ENCODE measurements at places on chromosomes 3 and 15.

- DNase-seq: no peak
Observed at GRCh38 chr3:128801779-128802380, 75.9 kb downstream of the RAB7A start.

DNA sequence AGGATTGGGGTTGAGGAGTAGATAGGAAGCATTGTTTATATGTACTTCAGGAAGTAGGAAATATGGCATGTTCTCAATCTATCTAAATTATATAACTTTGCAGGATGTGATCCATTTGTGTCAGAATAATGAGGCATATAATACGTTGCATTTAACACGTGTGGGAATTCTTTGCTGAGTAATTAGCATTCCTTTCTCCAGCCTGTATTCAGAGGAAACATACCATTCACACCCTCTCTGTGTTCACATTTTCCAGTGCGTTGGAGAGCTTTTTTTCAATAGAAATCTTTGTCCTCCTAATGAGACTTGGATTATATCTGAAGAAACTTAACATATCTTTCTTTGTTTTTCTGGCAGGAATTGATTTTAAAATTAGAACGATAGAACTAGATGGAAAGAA, 33.0 kb upstream of the APH1B start:
- DNase-seq: peak; percentile 62

DNA sequence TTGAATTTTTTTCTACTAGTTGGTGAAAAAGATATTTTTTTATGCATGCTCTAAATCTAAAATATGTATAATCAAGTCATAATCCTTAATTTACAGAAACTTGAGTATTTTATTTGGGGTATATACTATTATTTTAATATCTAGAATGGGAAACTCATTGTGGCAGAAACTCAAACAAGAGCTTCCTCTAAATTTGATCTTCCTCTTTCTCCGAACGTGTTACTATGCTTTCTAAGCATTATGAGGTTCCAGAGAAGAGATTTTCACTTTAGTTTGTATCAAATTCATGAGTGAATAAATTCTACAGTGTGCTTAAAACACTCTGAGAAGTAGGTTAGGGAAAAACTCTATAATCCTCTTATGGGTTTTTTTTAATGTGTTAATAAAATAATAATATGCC, 173.1 kb downstream of the POTEB3 start:
- DNase-seq: no peak

GRCh38 chr15:48627260-48627940, 18.1 kb downstream of the FBN1 start:
- DNase-seq: peak; percentile 66

- DNase-seq: no peak
Observed at GRCh38 chr3:129521611-129522010, 6.8 kb upstream of the RHO start.

GRCh38 chr15:75651810-75652543, 4.3 kb downstream of the SNX33 start:
- no peak for DNase-seq

DNA sequence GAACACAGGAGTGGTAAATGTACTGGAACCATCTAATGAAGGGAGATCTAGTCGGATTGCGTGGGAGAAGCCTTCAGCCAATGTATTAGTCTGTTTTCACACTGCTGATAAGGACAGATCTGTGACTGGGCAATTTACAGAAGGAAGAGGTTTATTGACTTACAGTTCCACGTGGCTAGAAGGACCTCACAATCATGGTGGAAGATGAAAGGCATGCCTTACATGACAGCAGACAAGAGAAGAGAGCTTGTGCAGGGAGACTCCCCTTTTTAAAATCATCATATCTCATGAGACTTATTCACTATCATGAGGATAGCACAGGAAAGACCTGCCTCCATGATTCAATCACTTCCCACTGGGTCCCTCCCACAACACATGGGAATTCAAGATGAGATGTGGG, 17.0 kb downstream of the HRG start:
- no peak for DNase-seq

DNA sequence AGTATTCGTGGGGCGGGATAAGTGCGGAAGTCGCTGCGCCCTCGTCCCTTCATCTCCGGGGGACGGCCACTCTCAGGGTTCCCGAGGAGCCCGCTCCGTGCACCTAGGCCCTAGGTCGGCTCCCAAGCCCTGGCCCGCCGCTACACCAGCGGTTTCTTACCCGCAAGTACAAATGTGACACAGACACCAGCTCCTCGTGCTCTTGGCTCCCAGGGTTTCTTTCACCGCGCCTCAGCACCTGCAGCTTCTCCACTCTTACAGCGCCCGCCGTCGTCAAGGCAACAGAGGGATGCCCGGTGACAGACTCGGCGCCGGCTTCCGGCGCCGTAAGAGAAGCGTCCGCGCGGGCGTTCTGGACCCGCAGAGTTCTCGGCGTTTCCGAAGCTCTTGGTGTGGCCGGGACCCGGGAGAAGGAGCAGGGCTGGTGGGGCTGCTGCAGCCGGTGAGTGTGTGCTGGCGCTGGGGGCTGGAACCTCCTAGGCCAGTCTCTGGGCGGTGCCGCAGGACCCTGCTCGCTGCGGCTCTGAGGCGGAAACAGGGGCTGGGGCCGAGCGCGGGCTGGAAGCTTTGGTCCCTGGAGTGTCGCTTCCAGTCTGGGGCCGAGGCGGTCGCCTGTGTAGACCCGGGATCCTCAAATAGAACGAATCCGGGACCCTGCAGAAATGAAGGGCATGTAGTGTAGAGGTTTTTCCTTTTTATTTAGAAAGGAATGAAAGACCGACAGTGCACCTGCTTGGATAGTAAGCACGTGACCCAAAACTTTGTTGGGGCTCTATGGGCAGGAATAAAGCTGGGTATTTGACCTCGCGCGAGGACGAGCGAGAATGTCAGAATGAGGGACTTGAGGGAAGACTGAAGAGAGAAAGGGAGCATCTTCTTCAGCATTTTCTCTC, 155.4 kb upstream of the GOLGA6L4 start:
- DNase-seq: peak; percentile 18

DNA sequence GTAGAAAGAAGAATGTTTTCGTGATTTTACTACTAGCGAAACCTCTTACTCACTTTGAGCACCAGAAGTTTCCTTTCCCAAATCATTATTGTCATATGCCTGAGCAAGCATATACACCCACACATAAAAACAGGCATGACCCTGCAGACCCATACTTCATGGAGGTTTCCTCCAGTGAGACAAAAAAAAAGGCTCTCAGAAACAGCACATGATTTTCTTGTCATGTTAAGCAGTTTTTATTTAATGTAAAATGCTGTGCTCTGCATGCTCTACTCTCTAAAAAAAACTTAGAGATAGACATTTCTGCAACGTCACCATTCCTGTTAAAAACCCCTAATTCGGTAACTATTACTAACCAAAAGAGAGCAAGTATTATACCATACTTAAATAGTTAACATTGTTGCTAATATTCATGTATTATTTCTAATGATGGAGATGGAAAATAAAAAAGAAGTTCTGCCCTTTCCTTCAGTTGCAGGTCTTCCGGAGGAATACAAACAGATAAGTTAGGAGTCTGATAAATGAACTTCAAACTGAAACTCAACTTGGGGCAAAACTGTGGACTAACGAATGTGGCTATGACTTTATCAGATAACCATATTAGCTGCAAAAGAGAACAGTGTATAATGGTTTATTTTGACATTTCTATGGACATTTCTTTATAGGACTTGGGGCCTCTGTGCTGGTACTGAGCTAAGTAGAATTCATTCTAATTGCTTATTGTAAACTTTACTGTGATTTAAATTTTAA, 15.9 kb downstream of the CD200R1 start:
- no peak for DNase-seq

- DNase-seq: peak; percentile 86
Observed at GRCh38 chr3:11059090-11059798, 66.7 kb downstream of the SLC6A1 start.

DNA sequence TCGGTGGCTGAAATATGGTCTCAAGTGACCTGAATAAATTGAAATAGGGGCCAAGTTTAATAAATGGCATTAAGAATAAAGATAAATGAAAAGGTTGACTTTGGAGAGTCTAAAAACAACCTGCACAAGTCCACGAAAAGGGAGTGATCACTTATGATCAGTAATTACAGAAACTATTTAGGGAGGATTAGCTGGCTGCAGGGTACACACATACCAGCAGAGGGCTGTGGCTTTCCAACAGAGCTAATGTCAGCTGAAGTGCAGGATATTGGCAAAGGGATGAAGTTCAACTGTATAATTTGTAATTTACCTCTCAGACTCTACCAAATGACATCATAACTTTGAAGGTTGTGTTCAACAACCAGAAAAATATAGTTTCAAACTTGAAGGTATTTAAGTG, 86.8 kb downstream of the SYNPR start:
- no peak for DNase-seq

DNA sequence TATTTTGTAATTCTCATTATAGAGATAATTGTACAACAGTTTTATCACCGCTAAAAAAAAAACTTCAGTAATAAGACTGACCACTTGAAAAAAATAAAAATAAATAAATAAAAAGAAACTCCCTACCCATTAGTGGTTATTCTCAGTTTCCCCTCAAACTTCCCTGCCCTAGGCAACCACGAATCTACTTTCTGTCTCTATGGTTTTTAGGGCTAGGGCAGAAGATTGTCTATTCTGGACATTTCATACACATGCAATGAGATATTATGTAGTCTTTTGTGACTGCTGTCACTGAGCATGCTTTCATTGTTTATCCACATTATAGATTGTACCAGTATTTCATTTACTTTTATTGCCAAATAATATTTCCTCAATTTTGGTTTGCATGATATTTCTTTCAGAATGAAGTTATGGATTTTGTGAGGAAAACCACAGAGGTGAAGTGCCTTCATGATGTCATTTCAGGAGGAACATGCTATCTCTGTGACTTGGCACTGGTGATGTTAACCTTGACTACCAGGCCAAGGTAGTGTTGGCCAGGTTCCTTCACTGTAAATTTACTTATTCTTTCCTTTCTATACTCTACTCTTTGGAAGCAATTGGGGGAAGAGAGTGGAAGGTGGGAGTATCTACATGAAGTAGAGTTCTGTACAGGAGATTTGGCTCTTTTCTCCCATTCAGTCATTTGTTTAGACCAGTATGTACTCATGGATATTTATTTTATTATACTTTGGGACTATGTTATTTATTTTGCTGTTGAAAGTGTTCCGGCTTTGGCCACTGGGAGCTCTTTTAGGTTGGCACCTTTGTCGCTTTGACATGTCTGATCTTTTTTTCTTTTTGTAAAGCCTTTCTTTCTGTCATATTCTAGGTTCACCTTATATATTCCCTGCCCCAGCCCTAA, 86.3 kb downstream of the GMPS start:
- DNase-seq: no peak

DNA sequence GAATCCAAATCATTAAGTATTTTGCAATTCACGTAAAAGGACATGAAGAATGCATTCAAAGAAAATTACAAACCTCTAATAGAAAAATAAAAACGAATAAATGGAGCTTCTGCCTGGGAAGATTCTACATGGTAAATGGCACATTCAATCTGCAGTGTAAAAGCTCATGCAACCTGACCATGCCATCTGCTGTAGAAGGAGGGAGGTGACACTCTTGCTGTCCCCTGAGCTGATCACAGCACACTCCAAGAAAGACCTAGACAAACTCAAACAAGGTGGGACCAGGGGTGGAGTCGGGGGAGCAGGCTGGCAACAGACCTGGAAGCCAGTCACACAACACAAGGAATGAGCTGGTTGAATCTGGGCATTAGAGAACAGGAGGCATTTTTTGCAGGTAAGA, 101.8 kb downstream of the BDH1 start:
- peak; percentile 38 for DNase-seq

GRCh38 chr3:107976202-107976800, 114.5 kb downstream of the CD47 start:
- no peak for DNase-seq

- no peak for DNase-seq
Observed at GRCh38 chr3:115982629-115983028, 359.3 kb downstream of the GAP43 start.

GRCh38 chr15:57272771-57273357, 103.4 kb upstream of the CGNL1 start:
- DNase-seq: no peak

Measured in cardiac fibroblast (primary cell).